ENCODE measurements at places on chromosomes 3 and 15.

GRCh38 chr3:162776148-162776547, 1279.5 kb downstream of the OTOL1 start:
- DNase-seq: no peak

GRCh38 chr3:190096345-190096744, 24.4 kb downstream of the P3H2 start:
- DNase-seq: no peak

- no peak for DNase-seq
Measured at GRCh38 chr3:45885979-45886705, at the start of gene CCR9. TSS of gene CCR9 (plus strand) at chr3:45886543. CDS start at chr3:45894934, 8,391 bp downstream.

GRCh38 chr3:77475507-77475906, 435.6 kb downstream of the ROBO2 start:
- DNase-seq: no peak

- DNase-seq: no peak
Measured at GRCh38 chr3:148975248-148975647, 16.1 kb upstream of the GYG1 start.

GRCh38 chr3:38564631-38565338, 68.6 kb downstream of the EXOG start:
- no peak for DNase-seq

DNA sequence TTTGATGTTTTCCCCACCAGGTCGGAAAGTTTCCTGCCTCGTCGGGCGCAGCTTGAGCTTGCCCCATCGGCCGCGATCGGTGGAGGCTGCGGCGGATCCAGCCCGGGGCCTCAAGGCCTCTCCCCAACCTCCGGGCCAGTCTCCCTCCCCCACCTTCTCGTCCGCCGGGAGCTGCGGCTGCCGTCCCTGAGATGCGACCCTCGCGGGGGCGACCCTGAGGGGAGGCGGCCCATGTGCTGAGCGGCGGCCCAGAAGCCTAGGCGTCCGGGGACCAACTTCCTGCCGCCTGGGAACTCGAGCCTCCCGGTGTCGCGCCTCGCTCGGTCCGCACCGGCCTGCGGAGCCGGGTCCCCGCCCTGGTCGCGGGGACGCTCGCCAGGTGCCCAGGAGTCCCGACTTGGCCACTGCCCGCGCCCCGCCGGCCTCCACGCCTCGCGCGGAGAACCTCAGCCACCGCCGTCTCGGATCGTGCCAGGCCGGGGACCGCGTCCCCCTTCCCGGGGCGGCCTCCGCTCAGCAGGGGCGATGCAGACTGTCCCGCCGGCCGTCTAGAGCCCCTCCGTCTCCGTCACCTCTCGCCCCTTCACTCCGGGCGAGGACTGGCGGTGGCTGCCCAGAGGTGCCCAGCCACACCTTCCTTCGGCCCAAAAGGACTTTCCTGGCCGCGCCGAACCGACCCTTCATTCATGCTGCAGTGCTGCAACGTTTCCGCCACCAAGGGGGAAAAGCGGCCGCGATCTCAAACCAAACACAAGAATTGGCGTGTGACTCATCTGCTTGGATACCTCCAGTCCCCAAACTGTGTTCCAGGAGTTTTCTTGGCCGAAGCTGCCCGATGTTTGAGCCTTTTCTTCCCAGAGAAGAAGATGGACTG, 656 bp downstream of the SLMAP start:
- peak; percentile 79 for DNase-seq

GRCh38 chr15:100932676-100933348, 13.7 kb downstream of the LRRK1 start:
- DNase-seq: peak; percentile 60

GRCh38 chr15:82828075-82828474, 18.6 kb downstream of the WHAMM start:
- DNase-seq: no peak

DNA sequence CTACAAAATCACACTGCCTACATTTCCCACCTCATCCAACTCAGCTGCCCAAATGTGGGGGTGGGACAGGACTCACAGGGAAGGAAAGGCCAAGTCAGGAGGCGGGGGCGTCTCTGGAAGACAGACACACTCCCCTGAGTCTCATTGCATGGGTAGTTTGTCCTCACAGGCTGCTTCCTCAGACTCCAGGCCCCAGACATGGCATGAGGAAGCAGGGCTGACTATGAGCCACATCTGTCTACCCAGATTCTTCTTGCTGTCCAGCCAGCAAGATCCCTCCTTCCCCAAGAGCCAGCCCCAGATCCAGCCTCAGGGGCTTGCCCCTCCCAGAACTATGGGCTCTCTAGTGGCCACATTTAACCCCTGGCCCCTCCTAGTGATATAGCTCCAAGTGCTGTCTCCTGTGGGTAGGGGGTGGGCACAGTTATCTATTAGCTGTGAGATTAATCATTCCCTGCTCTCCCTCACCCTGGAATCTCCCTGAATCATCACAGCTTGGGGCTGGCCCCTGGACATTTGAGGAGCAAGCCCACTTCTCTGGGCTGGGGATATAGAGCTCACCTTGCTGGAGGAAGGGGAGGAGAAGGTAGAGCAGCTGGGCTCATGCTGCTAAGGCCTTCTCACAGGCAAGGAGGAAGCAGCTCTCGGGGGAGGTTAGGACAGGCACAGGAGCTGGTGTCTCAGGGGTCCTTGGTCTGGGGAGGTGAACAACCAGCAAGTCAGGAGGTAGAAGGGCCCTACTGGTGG, 2.1 kb upstream of the CCDC33 start:
- no peak for DNase-seq

GRCh38 chr3:61078048-61078752, 173.1 kb downstream of the FHIT start:
- no peak for DNase-seq

DNA sequence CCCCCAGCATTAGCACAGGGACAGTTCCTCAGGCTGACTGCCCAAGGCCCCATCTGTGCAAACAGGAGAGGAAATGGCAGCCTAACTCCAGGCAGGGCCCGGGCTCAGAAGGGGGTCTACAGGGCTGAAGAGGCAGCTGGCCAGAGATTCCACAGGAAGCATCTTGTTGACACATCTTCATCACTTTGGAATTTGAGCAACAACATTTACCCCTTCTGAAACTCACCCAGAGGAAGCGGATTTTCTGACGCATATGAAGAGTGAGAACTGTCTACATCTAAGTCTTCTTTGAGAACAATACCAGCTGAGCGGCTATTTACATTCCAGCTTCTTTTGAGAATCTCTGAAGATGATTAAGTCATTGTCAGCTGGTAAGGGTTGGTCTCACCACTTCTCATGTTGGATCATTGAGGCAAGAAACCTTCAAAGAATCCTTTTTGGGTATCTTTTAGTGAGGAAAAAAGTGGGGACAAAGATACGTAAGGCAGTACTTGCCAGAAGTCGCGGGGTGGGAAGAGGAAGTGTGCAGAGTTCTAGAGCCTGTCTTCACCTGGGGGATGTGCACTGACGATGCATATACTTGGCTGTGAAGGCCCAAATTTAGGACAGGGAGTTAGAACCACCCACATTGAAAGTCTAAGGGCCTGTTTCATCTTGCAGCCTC, 25.4 kb upstream of the SRP14 start:
- DNase-seq: peak; percentile 90

- no peak for DNase-seq
Measured at GRCh38 chr15:79570004-79570403, 137.9 kb downstream of the MINAR1 start.

- DNase-seq: peak; percentile 46
Measured at GRCh38 chr3:16059081-16059537, 115.4 kb upstream of the GALNT15 start.

DNA sequence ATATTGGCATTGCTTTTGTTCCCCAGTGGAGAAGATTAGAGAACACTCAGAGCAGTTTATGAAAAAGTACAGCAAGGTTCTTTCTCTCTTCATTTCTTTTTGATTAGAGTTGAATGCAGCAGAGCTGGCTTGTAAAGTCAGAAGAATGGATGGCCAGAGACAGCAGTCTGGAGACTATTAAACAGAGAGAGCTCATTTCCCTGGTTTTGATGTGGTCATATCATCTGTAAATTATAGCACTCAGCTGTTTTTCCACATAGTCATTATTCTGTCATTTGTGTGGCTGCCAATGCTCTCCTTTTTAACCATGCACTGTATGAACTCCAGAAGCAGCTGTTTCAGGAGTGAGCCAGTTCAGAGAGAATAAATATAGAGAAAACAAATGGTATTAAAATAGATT, 177.4 kb upstream of the CRBN start:
- no peak for DNase-seq

DNA sequence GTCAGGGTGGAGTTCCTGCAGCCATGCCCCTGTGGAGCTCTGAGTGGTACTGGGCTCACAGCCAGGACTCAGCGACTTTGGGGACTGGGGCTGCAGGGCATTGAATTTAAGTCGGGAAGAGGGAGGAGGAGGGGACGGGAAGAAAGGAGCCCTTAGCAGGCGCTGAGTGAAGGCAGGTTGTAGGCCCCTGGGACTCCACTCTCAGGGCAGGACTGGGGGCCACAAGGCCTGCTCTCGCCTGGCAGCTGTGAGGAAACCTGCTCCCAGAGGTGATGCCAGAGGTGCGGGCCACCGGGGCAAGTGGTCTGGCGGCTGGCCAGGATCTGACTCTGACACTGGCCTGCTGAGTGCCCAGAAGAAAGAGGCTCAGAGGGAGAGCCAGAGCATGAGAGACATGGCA, 73.5 kb downstream of the EPHB3 start:
- DNase-seq: no peak

- peak; percentile 11 for DNase-seq
Measured at GRCh38 chr3:38690185-38690584, 40.7 kb upstream of the SCN5A start.

DNA sequence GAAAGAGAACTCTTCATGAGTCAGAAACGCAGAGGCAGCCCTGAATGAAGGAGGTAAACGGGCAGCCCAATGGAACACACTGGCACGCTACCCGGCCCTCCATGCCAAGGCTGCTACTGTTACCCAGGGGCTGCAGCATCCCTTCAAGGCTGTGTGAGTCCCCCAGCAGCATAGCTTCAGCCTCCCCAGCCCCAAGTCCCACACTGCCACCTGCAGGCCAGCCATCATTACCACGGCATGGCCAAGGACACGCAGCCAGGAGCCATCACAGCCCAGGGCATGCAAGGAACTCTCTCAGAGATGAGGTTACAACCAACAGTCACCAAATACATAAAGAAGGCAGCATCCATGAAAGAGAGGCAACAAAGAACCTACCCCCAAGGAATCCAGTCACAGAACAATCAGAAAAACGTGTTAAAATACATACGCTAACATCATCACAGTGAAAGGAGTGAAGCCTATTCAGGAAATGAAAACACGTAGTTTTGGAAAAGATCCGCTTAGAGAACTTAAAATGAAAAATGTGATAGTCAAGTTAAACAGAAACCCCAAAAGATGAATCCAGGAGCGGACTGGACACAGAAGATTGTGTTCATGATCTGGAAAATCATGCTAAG, 22.4 kb downstream of the PLA2G4F start:
- DNase-seq: peak; percentile 53

GRCh38 chr3:15174953-15175352, 31.1 kb upstream of the CAPN7 start:
- no peak for DNase-seq

DNA sequence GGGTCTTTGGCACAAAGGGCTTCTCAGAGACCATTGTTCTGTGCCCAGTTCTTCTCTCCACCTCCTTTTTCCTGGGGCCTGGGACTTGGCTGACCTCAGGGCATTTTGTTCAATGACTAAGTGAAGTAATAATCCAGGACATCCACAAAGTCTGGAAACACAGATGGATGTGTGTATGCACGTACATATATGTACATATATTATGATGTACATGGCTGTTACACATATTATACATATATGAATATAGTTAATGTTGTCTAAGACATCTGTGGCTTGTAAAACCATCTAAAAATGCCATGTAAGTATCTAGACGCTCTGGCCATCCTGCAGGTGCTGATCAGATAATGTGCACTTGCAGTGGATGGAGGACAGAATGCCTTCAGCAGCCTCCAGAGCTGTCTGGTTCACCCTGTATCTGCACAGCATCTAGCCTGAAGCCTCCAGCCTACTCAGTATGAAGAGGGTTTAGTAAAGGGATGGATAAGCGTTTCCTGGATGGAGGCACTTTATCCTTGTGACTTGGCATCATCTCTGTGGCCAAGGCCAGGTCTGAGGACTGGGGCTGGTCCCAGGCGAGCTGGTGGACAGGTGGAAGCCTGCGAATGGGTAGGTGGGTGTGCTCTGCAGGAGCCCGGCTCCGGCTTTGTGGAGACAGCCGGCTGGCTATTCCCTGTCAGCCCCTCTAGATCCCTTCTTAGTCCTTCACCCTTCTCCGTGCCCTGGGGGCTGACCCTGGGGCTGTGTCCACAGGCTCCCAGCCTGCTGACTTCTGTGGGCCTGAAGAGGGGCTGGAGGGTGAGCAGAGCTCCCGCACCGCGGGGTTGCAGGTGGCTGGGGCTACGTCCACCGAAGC, 88.4 kb downstream of the WNT7A start:
- no peak for DNase-seq

DNA sequence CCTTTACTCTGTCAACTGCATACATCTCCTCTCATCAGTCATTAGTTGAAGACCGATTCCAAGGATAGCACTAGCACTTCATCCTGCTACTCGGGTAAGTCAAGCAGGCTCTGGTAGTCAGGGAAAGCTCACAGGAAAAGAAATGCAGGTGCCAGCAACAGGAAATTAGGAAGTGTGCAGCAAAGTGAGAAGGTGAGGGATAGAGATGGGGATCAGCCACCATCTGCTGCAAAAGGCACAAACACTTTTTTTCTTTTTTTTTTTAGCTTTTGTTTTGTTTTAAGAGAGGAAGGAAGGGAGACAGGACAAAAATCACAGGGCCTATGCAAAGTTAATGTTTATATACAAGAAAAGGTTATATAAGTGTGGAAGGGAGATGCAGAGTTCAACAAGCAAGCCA, 9.0 kb upstream of the BTLA start:
- DNase-seq: no peak

DNA sequence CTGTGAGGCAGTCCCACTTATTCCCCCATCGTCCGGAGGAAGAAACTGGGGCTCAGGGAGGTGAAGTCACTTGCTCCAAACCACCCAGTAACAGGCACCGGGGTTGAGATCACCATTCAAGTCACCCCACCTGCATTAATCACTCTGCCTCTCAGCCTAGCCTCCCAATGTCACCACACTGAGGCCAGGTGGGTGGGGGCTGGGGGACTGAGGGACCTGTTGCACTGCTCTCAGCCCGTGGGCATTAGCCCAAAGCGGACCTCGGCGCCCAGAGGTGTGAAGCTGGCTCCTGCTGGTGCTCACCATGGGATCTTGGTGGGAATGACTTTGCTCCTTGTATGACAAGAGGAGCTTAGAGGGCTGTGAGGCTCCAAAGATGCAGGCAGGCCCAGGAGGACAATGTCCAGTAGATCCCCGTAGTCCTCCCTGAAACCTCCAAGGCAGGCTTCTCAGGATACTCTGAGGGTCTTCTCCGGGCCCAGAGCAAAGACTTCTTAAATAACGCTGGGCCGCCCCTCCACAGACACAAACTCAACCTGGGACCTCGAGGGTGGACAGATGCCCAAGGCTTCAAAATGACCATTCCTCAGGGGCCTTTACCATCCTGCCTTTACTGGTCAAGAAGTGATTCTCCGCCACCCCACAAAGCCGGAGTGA, 1.7 kb downstream of the NT5DC2 start:
- peak; percentile 6 for DNase-seq

- no peak for DNase-seq
Measured at GRCh38 chr3:84108442-84108971, 850.3 kb upstream of the CADM2 start.
